NCI-H2081 (cell line): ENCODE measurements at places on chromosomes 5 and 9.

GRCh38 chr5:97764700-97765099 is 581.7 kb upstream of the RIOK2 start:
- no peak for DNase-seq

DNA sequence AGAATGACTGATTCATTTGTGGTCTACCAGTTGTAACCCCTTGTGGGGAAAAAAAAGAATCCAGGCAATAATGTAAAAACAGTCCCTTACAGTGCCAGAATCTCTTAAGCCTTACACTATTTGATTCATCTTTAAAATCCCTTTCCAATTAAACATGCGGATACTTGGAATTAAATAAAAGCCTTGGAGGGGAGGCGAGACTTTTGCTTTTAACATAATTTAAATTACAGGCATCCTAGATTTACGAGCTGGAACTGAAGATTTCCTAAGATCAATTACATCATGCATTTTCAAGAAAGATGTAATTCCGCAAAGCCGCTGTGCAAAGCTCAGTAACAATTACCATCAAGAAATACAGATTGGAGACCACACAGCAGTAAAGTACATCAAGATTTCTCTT is 370.2 kb downstream of the MTRR start:
- DNase-seq: no peak

DNA sequence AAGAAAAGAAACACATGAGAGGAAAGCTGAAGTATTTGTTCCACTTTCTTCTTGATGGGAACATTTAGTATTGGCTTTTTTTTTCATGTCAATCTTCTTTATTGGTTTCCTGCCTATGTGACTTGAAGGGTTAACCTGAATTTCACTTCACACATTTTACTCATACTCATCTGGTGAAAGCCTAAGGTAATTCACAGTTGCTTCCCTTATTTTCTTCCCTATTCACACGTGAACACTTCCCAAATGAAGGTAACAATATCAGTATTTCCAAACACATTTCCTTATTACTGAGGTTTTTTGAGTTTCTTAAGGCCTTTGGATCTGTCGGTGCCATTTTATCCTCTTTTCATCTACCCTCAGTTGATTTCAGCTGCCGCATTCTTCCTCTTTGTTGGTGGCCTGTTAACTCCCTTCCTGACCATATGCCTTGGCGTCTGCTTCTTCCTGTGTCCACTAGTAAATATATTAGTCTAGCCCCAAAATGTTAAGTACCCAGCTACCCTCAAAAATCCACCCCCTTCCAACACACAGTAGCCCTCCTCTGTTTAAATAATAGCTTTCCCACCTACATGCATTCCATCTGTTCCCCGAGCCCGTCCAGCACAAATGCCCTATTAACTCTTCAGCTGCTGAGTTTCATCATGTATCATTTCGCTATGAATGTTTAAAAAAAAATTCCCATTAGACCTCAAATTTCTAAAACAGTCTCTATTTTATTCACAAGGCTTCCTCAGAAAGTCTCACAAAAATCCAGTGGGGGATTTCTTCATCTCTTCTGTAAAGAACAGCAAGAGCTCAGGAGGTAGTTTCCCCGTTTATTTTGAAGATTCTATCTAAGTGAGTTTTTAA is 97.3 kb downstream of the USP20 start:
- DNase-seq: no peak

DNA sequence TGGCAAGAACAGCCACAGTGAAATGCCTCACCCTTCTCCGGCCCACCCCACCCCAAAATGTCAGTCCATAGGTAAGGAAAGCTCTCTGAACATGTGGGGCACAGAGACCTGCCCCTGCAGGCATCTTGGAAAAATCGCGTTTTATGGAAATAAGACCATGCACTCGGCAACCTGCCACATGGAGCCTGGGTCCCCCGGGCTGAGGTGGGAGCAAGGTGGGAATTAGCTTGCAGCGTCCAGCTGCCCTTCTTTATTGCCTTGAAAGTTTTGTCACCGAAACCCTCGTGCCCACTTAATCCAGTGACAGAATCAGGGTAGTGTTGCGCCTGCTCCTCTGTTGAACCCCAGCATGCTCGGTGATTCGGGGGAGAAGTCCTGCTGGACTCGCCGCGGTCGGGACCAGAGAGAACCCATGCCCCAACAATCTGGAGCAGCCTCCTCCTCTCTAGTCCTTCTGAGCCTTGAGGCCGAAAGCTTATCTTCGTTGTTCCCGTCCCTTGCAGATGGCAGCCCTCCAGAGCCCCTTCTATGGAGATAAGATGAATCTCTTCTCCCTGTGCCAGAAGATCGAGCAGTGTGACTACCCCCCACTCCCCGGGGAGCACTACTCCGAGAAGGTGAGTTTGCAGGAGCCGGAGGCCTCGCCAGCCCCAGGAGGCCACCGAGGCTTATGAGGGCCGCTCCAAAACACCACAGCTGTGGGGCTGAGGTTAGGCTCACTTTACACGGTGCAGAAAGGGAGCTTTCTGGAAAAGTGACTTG is 67.9 kb downstream of the PSMB7 start:
- no peak for DNase-seq

DNA sequence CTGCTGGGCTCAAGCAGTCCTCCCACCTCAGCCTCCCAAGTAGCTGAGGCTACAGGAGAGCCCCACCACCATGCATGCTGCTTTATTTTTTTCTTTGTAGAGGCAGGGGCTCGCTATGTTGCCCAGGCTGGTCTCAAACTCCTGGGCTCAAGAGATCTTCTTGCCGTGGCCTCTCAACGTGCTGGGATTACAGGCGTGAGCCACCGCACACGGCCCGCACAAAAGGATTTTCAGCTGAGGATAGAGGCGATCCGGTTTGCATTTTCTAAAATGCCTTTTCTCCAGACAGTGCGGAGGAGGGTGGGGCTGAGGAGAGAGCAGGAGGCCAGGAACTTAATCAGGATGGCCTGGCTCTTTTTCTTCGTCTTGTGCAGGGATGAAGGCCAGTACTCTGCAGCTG is 6.9 kb downstream of the HRH2 start:
- DNase-seq: no peak

DNA sequence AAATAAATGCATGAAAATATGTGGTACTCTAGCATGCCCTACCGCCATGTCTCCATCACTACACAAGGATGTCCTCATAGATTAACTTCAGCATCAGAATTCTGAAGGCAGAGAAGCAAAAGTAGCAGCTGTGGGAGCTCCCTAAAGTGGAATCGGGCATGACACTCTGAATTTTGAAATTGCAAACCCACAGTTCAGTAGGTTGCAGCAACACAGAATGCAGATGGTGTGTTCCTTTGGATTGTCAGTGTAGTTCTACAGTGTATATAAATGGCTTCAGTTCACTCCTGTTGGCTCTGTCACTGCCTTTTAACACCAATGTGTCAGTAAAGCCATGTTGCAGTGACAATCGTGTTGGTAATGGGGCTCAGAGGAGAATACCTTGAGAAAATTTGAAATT is 973.6 kb upstream of the WWC1 start:
- no peak for DNase-seq

DNA sequence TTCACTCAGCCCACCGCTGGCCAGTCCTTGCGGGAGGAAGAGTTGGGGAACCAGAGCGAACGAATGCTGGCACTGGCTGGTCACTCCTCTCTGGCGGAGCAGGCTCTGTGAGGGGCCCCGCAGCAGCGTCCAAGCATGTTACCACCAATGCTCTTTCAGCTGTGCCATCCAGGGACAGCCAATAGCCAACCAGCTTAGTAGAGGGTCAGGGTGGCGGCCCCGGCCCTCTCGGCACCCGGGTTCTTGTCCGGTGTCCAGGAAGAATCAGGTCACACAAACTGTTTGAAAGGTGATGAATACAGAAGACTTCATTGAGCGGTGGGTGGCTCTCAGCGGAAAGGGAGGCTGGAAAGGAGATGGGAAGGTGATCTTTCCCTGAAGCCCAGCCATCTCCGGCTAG is 135.3 kb downstream of the EGFLAM start:
- DNase-seq: no peak

- DNase-seq: no peak
These were observed 149.2 kb upstream of the KLF9 start for GRCh38 chr9:70563431-70564204.

GRCh38 chr9:83992407-83992806 is 11.8 kb downstream of the RMI1 start:
- DNase-seq: no peak
